ENCODE measurements at places on chromosomes 13 and 19.

DNA sequence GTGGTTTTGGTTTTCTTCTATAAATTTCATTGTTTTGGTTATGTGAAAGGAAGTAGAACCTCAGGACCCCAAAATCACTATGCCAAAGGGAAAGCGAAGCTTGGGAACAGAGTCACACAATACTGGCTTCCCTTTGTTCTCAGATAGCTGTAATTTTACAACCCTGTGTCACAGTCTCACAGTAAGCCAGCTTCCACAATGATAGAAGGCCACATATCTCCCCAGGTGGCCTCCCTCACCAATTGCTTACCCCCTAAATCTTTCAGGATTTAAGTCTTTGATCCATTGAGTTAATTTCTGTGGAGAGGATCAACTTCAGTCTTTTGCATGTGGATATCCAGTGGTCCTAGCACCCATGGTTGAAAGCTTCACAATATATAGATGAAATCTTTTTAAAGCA lies 58.7 kb downstream of the SLC15A1 start:
- DNase-seq: no peak

GRCh38 chr19:40305403-40305802 lies 20.3 kb upstream of the AKT2 start:
- DNase-seq: peak; percentile 91

DNA sequence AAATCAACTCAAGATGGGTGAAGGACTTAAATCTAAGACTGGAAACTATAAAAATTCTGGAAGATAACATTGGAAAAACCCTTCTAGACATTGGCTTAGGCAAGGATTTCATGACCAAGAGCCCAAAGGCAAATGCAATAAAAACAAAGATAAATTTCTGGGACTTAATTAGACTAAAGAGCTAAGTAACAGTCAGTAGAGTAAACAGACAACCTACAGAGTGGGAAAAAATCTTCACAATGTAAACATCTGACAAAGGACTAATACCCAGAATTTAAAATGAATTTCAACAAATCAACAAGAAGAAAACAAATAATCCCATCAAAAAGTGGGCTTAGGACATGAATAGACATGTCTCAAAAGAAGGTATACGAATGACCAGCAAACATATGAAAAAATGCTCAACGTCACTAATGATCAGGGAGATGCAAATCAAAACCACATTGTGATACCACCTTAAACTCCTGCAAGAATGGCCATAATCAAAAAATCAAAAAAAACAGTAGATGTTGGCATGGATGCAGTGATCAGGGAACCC lies 6.3 kb upstream of the RFX1 start:
- DNase-seq: no peak

DNA sequence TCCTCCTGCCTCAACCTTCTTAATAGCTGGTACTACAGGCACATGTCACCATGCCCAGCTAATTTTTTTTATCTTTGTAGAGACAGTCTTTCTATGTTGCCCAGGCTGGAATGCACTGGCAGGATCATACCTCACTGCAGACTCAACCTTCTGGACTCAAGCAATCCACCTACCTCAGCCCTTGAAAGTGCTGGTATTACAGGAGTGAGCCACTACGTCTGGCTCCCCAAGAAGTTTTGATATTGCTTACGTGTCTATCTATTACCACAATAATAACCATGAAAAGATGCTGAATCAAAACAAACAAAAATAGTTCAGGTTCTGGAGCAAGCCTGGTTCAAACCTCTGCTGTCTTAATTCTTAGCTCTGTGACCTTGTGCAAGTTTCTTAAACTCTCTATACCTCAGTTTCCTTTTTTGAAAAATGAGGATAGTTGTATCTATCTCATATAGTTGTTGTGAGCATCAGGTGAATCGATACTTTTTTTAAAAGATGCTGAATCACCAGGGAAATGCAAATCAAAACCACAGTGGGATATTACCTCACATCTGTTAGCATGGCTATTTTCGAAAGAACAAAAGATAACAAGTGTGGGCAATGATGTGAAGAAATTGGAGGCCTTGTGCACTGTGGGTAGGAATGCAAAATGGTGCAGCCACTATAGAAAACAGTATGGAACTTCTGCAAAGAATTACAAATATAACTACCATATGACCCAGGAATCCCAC lies 19.0 kb upstream of the LEUTX start:
- DNase-seq: no peak

DNA sequence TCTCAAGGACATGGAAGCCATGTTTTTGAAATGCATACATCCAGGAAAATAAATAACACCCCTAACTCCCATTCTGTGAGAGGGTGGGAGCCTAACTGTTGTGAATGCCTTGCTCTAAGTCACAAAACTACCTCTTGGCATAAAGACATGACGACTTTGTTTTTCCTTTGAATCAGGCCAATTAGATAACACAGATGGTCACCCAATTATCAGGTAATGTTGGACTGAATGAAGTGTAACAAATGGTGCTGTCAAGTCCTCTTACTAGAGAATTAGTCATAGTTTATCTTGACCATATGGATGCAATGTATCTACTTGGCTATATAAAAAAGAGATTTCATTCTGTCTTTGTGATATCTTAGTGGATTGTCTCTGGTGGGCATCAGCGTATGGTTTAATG lies 553.6 kb upstream of the ATXN8OS start:
- no peak for DNase-seq

DNA sequence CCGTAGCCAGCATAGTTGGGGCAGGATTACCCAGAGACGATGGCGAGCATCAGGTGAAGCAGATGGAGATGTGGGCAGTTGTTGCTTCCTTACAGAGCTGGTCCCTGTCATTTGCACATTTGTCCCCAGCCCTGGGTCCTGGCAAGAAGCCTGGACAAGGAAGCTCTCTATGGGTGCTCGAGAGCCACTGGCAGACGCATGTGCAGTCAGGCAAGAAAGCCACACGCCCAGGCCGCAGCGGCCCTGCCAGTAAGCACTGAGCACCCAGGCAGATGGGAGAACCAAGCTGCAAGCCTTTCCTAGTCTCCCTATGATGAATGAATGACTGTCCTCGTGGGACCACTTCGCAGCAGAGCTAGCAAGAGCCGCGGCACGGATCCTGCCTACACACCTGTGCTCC lies 182.8 kb downstream of the FOXO1 start:
- no peak for DNase-seq

GRCh38 chr13:40506592-40507446 lies 159.6 kb downstream of the FOXO1 start:
- no peak for DNase-seq

- peak; percentile 32 for DNase-seq
Measured at GRCh38 chr13:71867131-71867814, at the start of gene DACH1. Gene DACH1 (minus strand): TSS chr13:71867204.

DNA sequence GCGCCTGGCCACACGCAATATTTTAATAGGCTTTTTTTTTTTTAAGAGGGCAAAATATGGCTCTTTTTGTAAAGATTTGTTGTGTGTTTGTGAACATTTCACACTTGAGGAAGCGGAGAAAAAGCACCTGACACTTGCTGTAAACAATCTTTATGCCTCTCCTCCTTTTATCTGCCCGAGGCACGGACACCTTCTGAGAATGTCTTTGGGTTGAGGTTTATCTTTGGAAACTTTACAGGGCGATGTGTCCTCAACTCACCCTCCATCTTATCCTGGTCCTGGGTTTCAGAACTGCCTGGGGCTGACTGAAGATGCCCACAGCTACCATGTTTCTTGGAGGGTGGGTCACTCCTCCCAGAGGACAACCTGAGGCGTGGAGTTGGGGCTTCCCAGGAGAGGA lies 44.0 kb downstream of the ZNF627 start:
- DNase-seq: no peak

GRCh38 chr19:29172302-29172701 lies 40.6 kb downstream of the UQCRFS1 start:
- no peak for DNase-seq

GRCh38 chr13:107057028-107057631 lies 489.2 kb upstream of the ARGLU1 start:
- DNase-seq: no peak

- no peak for DNase-seq
Measured at GRCh38 chr19:23996549-23996948, 81.9 kb downstream of the ZNF726 start.

- peak; percentile 94 for DNase-seq
Measured at GRCh38 chr19:4914736-4915501, 5.6 kb downstream of the UHRF1 start.

DNA sequence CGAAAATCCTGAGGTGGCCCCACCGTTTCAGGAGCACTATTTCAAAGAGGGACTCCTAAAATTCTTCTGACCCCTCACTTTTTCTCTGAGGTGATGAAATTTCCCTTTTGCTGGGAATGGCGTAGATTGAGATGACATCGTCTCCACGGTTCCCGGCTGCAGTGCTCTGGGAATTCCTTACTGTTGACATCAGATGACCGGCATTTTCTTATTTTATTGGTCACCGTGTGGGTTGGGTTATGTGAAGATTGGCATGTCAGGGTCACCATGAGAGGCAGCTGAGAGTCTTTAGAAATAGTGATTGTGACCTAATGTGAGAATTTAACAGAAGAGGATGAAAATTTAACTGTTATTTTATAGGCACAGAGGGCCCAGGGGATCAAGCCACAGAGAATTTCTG lies 356.7 kb downstream of the FGF9 start:
- no peak for DNase-seq

DNA sequence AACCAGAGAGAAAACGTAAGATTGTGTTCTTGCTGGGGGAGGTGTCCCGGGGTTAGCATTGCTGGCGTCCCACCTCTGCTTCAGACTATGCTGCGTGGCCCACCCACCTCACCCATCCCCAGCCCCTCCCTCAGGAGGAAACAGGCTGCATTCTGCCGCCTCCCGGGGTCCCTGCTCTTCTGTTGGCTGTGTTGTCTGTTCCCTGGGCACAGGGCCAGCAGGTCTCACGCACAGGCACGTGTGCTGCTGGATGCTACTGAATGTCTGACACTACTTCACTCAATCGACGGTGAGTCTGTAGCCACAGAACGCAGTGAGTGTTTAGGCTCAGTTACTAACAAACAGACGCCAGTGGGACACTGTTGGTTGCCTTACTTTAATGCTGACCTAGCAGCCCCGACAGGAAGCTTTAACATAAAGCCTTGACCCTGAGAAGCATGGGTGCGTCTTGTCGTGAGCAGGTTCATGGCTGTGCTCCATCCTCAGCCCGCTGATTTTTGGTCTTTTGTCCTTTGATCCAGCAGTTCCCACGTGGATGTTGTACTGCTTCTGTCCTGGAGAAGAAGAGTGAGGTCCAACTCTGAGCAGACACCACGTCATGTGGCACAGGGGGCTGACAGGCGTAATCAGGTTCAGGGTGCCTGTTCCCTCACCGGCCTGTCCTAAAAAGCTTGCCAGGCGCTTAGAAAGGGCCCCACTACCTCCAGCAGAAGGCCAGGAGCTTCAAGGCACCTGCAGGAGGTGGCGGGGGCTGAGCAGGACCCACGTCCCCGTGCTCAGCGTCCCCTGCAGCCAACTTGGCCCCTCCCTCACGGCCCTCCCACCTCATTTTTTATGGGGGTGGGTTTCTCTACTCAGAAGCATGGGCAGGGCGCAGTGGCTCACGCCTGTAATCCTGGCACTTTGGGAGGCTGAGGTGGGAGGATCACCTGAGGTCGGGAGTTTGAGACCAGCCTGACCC lies 26.0 kb downstream of the NAXD start:
- no peak for DNase-seq

DNA sequence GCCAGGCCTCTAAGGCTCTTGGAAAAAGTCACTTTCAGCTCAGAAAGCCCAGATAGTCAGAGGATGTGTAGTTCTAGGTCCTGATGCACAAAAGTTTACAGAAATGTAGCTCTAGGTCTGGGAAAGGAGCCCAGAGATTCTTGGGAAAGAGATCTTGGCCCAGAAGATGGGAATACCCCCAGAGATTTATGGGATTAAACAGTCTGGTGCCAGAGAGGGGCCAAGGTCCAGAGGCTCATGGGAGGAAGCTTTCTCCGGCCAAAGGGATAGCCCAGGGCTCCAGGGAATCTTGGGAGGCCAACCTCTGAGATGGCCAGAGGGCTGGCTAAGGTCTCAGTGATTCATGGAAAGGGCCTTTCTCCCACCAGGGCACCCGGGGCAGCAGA lies 15.2 kb downstream of the BCAT2 start:
- DNase-seq: no peak

DNA sequence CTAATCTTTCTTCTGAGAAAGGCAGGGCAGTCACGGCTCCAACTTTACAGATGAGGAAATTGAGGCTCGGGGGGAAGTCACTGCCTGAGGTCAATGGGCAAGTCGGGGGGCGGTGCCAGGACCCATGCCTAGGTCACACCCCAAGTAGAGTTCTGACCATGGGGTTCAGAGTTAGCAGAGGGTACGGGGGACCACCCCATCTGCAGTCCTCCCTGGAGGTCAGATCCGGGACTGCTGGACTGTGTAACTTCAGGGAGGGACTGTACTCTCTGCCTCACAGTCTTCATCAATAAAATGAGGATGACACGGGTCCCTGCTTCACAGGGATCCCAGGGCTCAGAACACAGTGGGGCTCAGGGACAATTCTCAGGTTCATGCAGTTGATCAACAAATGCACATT lies 7.7 kb downstream of the SLC5A5 start:
- DNase-seq: no peak

- DNase-seq: no peak
Measured at GRCh38 chr19:32895384-32895783, 25.8 kb upstream of the SLC7A9 start.

DNA sequence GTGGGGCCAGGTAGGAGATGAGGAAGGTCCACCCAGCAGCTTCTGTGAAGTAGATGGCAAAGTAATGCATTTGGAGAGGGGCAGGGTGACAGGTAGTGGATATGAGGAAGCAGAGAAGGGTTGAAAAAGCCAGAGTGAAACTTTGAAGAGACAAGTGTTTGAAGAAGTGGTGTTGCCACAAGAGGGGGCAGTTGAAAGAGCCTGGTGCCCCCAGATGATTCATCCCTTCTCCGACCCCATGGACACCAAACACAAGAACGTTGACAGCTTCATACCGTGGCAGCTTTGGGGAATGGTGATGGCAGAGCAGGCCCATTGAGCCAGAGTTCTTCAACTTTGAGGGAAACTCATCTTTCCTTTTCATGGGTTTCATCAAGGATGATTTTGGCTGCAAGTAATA lies 19.9 kb downstream of the IFNL3 start:
- no peak for DNase-seq

- DNase-seq: no peak
Measured at GRCh38 chr19:42200116-42200715, 17.3 kb downstream of the DEDD2 start.

- peak; percentile 36 for DNase-seq
Measured at GRCh38 chr13:104847922-104848321, 1687.5 kb downstream of the EFNB2 start.

DNA sequence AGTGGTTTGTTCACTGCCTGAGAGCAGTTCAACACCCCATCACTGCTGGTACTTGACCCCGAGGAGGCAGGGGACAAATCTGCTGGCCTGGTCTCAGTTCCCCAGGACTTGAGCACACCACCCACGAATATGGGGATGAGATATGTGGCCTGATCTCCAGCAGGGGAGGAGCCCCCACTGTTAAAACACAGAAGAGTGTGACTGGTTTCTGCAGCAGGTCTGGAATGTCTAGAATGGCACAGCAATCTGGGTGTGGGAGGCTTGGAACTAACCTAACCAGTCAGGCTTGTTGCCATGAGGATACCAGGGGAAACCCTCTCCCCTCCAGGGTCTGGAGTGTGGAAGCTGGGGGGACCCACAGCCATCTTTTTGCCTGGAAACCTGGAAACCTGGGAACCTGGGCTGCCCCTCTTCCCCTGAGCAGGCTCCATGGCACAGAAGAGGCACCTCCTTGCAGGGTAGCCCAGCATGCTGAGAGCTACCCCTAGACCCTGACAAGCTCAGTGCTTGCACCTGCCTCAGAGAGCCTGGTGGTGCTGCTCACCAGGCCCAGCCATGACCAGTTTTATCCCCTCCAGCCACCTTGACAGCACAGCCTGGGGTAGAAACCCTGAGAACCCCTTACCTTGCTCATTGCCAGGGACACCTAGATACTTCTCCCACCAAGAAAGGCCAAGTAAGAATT lies 273.8 kb downstream of the LIG4 start:
- peak; percentile 13 for DNase-seq

- DNase-seq: peak; percentile 93
Measured at GRCh38 chr19:38852231-38853044, 2.7 kb upstream of the HNRNPL start.
